ENCODE measurements at places on chromosomes 4 and X. TPM values are rescaled to one million over a fixed set of nuclear protein-coding genes. Genes with fewer than 3 reads are reported as not detected.

PPM1K gene
- total RNA-seq, result 34.0 TPM

PHEX gene
- total RNA-seq, result 0.19 TPM

RTL3 gene
- not detected for total RNA-seq

TLR3 gene
- 6.4 TPM for total RNA-seq

AKAP4 gene
- not detected for total RNA-seq

F9 gene
- total RNA-seq, result not detected

ZXDA gene
- total RNA-seq, result 1.5 TPM
